ENCODE measurements at places on chromosomes 7 and 10.

GRCh38 chr10:29346296-29347001 lies 57.6 kb downstream of the LYZL1 start:
- no peak for DNase-seq

DNA sequence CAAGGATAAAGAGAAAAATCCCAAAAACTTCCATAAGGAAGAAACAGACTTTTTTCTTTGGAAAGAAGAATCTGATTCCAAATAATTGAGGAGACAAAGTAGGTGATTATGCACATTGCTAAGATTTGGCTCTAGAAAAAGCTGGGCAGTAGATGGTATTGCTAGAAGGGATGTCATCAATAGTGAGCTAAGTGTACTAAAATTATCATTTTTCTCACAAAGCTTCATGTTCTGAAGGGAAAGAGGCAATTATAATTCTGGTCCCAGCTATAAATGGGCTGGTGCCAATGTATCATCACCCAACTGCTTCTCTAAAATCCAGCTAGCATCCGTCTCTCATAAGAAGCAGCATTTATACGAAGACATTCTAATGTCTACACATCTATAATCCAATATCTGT lies 23.9 kb downstream of the STEAP1 start:
- DNase-seq, result no peak

DNA sequence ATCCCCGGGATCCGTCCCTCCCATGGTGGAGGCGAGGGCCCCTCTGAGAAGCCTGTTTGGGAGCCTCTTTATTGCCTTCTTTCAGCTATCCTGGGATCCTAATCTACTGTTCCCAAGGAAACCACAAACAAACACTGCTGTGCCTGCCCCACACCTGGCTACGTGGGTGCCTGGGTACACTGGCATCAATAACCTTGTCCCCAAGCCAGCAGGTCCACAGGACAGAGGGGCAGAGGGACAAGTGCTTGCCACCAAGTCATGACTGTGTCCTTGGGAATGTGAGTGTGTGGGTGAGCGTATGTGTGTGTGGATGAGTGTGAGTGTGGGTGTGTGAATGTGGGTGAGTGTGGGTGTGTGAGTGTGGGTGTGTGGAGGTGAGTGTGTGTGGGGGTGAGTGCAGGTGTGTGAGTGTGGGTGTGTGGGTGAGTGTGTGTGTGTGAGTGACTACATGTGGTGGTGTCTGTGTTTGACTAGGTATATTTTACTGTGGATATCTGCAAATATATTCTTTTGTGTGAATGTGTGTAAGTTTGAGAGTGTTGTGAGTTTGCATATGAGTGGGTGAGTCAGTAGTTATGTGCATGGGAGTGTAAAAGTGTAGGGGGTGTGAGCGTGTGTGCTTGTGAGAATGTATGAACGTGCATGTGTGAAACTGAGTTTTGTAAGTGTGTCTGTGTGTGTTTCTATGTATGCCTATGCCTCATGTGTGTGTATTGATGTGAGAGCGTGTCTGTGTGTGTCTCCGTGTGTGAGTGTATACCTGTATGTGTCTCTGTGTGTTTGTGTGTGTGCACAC lies 96.1 kb downstream of the TNS3 start:
- no peak for DNase-seq

DNA sequence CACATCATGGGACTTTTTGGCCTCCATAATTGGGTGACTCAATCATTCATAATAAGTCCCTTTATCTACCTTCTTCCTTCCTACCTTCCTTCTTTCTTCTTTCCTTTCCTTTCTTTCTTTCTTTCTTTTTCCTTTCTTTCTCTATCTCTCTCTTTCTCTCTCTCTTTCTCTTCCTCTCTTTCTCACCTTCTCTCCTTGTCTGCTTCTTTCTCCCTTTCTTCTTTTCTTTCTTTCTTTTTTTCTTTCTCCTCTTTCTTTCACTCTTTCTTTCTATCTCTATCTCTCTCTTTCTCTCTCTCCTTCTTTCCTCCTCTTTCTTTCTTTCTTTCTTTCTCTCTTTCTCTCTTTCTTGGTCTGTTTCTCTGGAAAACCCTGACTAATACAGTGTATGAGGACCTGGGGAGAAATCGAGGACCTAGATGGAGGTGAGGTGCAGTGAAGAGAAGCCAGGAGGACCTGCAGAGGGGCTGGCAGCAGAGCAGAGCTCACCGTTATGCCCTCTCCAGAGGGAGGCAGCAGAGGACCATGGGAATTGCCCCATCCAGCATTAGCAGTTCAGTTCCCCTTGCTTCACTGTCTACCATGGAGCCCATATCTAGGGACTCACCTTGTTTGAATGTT lies 52.7 kb upstream of the BTRC start:
- peak; percentile 27 for DNase-seq

DNA sequence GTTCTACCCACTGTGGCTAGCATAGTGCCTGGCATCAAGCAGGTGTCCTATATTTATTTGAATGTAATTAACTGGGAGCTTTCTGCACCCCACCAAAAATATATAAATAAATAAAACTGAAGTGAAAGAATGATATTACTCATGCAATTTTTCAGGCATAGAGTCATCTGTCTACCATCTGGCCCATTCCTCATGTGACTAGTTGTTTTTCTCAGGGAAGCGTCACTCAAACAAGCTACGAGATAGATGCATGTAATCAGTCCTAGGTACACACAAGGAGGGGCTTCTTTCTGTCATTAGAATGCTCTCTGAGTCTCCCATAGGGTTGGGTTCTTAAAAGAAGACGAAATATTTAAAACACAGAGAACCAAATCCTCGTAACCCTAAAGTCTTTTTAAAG lies 255.5 kb upstream of the KMT2E start:
- DNase-seq, result no peak

- DNase-seq, result no peak
Observed at GRCh38 chr7:39608278-39608677, 15.1 kb upstream of the RALA start.

- DNase-seq, result peak; percentile 18
Observed at GRCh38 chr7:116024826-116025809, 5.4 kb downstream of the TFEC start.

GRCh38 chr10:97353945-97354344 lies 19.4 kb upstream of the FRAT2 start:
- no peak for DNase-seq

- peak; percentile 95 for DNase-seq
Observed at GRCh38 chr7:23347682-23348180, 48.6 kb downstream of the MALSU1 start.

DNA sequence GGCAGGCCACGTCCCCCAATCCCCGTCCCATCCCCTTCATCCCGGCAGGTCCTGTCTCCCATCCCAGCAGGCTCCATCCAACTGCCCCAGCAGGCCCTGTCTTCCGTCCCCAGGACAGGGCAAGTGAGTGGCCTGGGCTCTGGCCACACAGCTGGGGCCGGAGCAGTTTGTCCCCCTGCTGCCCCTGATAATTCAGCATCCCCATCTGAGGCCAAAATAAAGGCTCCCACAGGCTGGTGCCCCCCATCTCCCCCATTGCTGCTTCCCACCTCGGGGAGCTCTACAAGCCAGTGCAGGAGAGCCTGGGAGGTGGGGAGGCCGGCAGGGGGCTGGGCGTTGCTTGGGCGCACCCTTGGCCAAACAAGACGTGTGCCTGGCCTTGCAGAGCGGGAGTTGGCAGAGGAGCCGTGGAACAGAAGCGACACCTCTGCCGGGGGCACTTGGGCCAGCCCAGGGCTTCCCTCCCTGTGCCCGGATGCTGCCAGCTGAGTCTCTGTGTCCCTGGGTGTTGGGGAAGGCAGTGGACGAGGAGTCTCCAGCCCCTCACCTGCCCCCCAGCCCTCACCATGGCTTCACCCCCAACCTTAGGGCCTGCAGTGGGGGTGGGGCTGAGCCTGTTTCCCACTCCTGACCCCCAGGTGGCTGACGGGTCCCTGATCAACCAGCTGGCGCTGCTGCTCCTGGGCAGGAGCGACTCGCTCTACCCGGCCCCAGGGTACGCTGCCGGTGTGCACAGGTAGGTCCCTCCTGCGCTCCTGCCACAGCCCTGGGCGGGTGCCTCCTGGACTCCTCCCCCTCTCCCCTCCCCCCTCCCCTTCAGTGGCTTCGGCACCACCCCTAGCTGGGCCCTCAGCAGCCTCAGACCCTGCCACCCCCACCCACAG lies 14.0 kb downstream of the AP5Z1 start:
- no peak for DNase-seq

- no peak for DNase-seq
Observed at GRCh38 chr10:18822156-18822555, 162.9 kb downstream of the ARL5B start.

DNA sequence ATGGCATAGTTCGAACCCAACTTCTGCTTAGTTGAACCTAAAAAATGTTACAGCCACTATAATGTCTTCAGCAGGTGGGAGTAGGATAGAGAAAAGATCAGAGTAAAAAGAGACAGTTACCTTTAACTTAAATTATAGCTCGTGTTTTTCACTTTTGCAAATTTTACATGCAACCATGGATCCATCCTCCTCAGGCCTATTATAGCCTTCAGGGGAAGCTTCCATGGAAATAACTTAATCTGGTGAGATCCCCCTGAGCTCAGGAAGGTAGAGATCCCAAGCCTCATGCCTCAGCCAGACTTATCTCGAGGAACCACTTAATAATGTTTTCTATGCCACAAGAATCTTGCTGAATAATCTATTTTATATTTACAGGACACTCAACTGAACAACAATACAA lies 159.4 kb upstream of the FAM3C start:
- no peak for DNase-seq

- DNase-seq, result no peak
Observed at GRCh38 chr7:132800522-132800921, 224.3 kb upstream of the PLXNA4 start.

GRCh38 chr7:134851141-134851540 lies 71.7 kb downstream of the CALD1 start:
- no peak for DNase-seq

DNA sequence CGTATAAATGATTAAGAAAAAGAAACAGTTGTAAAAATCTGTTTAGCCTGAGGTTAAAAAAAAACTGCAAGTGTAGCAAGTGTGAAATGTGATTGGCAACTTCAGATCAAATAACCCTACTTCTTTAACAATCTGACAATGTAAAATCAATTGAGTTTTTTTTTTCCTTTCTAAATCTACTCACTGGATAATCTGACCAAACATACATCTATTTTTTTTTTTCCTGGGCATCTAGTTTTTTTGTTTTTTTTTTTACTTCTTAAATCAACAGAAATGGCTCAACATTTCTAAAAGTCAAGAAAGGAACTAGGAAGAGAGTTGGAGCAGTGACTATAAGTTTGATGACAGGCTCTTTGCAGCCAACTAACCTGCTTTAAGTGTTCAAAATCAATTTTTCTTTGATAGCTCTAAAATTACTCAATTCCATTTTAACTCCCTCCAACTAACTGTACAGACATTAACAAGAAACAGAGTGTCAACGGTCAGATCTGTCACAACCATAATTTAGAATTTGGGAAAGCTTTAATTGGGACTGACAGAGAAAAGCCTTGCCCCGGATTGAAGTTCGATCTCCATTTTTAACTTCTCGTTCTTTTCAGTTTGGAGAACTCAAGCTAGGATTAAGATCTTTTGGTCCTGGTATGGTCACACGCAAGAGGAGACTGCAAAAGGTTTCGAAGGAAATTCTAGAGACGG lies 1.2 kb downstream of the ARL3 start:
- DNase-seq, result no peak

DNA sequence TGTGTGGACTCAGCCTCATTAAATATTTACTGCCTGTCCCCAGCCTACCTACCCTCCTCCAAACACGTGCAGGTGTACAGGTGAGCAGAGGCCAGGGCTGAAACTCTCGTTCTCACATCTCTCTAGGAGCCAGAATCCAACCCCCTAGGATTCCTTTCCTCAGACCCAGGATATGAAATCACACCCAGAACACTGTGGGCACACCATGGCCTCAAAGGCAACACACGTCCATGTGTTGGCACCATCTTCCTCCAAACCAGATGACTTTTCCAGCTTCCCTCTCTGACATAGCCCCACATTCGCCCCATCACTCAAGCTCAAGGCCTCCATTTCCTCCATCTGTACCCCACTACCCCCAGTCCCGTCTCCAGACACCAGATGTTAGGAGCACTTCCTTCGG lies 51.8 kb upstream of the DUSP5 start:
- no peak for DNase-seq

- DNase-seq, result no peak
Observed at GRCh38 chr7:78063758-78064157, 265.2 kb downstream of the PHTF2 start.

DNA sequence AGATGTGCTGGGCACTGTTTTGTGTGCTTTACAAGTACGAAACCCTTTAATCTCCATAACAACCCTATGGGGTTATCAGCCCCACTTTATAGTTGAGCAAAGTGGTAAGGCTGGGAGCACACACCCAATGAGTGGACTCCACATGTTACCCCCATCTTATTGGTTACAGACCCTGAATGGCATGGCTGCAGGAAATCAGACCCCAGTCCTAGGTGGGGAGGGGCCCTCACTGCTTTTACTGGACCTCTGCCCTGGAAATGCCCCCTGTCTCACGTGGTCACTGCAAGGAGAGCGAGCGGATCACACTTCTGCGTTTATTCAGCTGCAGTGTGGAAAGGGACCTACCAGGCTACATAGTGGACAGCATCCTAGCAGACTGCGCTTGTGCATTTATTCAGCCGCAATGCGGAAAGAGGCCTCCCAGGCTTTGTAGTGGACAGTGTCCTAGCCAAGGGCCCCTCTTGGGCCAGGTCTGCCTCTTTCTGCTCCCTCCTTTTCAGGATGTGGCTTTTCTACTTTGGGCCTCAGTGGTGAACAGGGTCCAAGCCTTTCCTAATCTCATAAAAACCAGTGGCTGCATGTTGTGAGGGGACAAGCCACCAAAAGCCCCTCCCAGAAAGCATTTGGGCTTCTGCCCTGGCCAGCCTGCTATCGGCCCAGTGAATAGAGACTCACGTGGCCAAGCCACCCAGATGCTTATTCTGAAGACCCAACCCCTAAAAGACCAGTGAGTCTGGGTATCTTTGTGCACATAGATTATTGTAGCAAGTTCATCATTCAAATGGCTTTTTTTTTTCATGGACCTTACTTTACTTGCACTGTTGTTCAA lies 405.7 kb upstream of the RNF32 start:
- no peak for DNase-seq

GRCh38 chr7:116966601-116967000 lies 13.3 kb downstream of the ST7 start:
- DNase-seq, result no peak

- no peak for DNase-seq
Observed at GRCh38 chr10:122541541-122542002, 19.0 kb upstream of the DMBT1 start.

- no peak for DNase-seq
Observed at GRCh38 chr10:43402176-43402575, 6.8 kb downstream of the HNRNPF start.

DNA sequence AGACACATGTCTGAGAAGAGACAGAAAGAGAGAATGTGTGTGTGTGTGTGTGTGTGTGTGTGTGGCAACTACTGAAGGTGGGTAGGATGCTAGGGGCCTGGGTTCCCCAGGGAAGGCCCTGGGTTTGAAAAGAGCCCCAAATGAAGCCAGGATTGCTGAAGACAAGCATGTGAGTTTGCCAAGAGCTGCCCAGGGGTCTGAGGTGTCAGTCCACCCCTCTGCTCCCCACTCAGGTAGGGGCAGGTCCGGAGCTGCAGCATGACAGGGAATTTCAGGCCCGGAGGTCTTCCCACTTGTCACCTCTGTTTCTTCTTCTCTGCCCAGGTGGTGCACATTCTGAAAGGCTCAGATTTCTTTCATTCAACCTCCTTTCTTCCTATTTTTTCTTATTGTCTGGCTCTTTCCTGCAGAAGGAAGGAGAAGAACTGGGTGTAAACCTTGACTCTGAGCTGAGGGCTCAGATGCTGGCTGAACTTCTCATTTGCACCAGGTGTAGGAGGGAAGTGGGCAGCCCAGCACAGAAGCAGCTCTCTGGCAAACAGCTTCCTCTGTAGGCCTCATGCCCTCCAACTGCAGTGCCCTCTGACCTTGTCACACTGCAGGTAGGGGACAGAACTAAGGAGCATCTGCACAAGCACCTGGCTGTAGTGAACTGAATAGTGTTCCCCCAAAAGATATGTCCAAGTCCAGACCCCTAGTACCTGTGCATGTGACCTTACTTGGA lies 79.6 kb upstream of the LRRC4 start:
- DNase-seq, result no peak

Measured in NCI-H226 (cell line).